NCI-H2107 (cell line): ENCODE measurements at places on chromosomes 6 and 20.

DNA sequence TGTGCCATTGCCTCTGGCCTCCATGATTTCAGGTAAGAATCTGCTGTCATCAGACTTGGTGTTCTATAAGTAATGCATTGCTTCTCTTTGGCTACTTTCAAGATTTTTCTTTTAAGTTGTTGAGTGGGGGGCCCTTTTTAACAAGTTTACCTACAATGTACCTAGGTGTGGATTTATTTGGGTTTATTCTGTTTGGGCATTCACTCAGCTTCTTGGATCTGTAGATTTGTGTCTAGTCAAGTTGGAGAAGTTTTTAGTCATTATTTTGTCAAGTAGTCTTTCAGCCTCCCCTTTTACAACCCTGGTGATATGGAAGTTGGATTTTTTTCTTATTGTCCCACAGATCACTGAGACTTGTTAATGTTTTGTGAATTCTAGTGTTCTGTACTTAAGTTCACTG is 14.1 kb downstream of the ENPP5 start:
- no peak for DNase-seq

- no peak for DNase-seq
Measured at GRCh38 chr20:15986690-15987089, 586.6 kb downstream of the KIF16B start.

- peak; percentile 36 for DNase-seq
Measured at GRCh38 chr6:99330159-99330558, 19.3 kb downstream of the FAXC start.

GRCh38 chr6:26141378-26141904 is 54.2 kb downstream of the HFE start:
- no peak for DNase-seq

GRCh38 chr6:122400121-122400450 is 634 bp downstream of the HSF2 start:
- no peak for DNase-seq

- no peak for DNase-seq
Measured at GRCh38 chr6:506508-506907, 115.0 kb downstream of the IRF4 start.
